ENCODE measurements at places on chromosomes 5 and 9.

- no peak for DNase-seq
Observed at GRCh38 chr5:39121315-39121714, 47.1 kb upstream of the RICTOR start.

- DNase-seq = no peak
Observed at GRCh38 chr5:102969641-102970040, 150.3 kb downstream of the GIN1 start.

DNA sequence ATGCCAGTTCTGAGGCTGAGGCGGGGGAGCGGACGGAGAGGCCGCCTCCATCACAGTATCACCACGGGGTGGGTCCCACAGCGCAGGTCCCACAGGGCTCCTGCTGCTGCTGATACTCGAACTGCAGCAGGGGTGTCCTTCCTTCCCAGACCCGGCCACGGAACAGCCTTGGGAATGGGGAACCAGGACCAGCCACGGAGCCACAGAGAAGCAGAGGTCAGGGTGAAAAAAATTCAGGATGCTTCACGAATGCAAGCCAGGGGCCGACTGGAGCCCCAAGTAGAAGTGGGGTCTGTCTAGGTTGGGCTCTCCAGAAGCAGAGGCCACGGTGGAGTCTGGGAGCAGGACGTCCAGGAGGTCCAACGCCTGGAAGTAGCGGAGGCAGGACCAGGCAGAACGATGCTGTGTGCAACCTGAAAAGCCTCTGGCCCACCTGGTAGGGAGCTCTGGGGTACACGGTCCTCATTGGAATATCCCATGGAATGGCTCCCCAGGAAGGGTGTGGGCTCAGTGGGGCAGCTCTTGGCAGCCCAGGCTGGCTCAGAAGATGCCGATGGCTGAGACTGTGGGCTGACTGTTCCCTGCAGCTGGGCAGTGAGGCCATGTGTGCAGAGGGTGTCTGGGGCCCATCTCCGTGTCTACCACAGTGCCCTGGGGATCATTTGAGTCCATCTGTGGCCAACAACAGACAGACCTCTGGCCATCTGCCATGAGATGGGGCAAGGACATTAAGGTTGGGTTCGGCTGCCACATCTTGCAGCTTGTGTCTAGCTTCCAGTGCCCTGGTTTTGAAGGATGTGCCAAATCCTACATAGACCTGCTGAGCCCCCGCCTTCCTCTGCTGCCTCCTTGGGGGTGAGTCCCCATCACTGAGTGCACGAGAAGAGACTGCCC, 66.9 kb upstream of the FCN1 start:
- DNase-seq = no peak

DNA sequence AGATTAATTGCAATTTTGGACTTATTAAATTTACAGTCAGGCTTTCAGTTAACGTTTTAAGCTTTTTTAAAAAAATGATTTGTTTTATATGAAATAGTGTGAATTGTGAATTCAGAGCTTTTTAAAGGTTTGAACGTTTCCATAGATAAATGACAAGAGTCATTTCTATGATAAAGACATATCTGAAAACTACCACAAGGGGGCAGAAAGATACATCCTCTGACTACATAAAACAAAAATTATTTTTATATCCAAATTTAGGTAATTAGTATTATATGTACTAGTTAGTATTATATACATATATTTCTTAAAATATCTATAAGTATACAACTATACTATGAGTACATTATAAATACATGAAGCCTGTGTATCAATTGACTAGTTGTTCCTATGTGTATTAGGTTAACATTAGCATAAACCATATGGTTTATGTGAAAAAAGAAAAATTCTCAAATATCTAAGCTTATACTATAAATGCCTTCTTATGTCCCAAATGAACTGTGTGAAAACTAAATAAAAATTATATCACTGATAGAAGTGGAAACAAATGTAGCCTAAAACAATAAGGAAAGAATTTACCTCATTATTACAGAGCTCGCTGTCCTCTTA, 155.2 kb downstream of the MEF2C start:
- DNase-seq = peak; percentile 24

GRCh38 chr5:108276187-108277050, 105.5 kb downstream of the FBXL17 start:
- no peak for DNase-seq

GRCh38 chr5:86760661-86761060, 142.9 kb downstream of the COX7C start:
- no peak for DNase-seq

- DNase-seq = no peak
Observed at GRCh38 chr9:133144904-133145851, 18.5 kb downstream of the GBGT1 start.

DNA sequence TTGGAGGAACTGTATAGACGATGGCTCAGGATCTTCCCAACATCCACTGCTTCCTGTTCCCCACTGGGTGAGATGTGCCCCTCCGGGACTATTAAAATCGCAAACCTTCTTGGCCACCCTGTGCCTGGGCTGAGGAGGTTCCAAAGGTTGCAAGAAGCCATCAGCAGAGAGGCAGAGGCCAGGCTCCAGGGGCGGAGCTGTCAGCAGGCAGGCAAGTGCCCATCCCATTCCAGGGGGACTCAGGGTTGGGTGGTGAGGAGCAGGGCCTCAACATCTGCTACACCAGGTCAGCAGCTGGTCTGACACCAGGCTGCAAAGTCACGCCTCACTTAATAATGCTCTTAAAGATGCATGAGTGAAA, 2.2 kb downstream of the BTNL3 start:
- DNase-seq = no peak

- no peak for DNase-seq
Observed at GRCh38 chr5:112973904-112974303, 2.7 kb upstream of the DCP2 start.

DNA sequence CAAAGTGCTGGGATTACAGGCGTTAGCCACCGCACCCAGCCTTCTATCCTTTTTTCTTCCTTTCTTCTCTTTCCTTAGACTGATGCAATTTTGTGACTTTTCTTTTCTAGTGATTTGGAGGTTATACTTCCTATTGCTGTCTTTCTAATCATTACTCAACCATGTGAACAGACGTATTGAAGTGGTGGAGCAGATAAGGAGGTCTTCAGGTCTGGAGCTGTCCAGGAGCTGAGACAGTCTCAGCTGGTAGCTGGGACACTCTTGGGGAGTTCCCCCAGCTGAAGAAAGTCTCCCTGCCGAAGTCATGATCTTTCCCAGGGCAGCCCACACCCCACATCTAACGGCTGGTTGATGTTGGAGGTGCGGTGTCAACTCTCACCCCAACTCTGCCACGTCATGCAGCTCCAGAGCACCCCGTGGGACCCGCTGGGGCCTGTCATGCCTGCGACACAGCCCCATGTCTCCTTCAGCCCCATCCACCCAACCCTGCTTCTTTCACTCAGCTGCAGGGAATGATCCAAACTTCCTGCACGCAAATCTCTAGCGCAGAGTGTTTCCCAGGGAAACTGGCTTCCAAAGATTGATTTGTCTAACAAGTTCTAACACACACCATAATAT, 41.1 kb downstream of the NSUN2 start:
- no peak for DNase-seq

GRCh38 chr5:83249156-83249555, 171.8 kb downstream of the XRCC4 start:
- no peak for DNase-seq

GRCh38 chr9:68746525-68746924, 41.5 kb downstream of the PIP5K1B start:
- DNase-seq = no peak

- no peak for DNase-seq
Observed at GRCh38 chr9:134136996-134137299, 1.1 kb downstream of the WDR5 start.

DNA sequence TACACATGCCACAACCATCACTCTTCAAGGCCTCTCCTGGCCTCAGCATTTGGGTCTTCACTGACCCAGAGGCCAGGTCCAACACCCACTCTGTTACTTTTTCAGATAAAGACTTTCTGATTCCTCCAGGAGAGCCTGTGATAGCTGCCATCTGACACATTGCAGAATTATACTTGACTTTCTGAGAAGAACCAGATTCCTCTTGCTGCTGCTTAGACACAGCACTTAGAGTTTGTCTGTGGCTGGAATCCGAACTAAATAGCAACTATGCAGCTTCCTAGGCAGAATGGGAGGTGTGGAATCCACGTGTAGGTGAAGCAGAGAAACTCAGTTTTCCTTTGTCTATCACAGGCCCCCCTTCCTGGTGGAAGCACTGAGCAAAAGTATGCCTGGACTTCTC, 344.7 kb upstream of the SLC30A5 start:
- DNase-seq = no peak

- peak; percentile 37 for DNase-seq
Observed at GRCh38 chr5:132268769-132269551, 11.5 kb downstream of the PDLIM4 start.

DNA sequence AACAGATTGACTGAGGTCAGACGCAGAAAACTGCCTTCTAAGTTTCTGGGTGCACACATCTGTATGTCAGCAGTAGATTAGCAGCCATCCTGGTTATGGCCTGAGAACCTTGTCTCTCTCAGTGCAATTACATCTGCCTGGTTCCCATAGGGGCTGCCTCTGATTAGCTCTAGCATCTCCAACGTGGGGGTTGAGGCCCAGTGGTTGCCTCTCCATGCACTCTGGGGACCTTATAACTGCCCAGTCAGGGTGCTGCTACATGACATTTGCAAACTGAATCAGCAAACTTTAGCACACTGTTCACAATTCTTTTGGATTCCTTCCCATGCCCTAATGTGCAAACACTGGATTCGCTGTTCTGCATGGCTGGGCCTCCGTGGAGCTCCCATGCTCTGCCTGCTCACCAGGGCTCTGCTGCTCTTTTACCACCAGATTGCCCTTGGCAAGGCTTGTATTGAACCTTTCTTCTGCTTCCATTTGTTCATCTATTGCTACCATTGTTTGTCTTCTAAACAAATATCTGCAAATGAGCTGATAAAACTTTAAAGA, 36.2 kb downstream of the SNX18 start:
- no peak for DNase-seq
